Naive thymus-derived CD8-positive, alpha-beta T cell (primary cell): ENCODE measurements at places on chromosomes 5 and 9. TPM values are rescaled to one million over a fixed set of nuclear protein-coding genes. Genes with fewer than 3 reads are reported as not detected.

PCSK1 gene
- total RNA-seq, result not detected

PCDHB7 gene
- not detected for total RNA-seq

AGPAT2 gene
- 3.0 TPM for total RNA-seq

TEX48 gene
- total RNA-seq, result not detected

SPATA31E1 gene
- total RNA-seq, result not detected

ATP10B gene
- total RNA-seq, result not detected

DNA sequence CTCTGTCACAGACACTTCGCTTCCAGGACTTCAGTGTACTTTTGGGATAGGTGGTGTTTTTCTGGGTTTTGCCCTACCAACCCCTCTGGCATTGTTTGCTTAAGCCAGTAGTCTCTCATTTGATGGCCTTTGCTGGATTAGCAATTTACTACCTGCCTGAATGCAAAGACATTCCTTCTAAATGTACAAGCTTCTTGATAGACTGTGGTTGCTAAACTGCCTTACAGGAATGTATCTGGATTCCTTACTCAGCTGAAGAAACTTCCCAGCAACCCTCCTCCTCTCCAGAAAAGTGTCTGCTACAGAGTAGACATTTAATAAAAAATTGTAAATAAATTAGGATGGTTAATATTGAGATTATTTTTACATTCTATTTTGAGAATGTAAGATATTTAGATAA, 1916.7 kb downstream of the EFNA5 start:
- H3K4me1 ChIP-seq, result no peaks in the 10 kb centered on the region
- H3K4me3 ChIP-seq, result no peak overlapping the region
- no peaks in the 10 kb centered on the region for H3K27me3 ChIP-seq
- H3K36me3 ChIP-seq, result no peaks in the 10 kb centered on the region

DNA sequence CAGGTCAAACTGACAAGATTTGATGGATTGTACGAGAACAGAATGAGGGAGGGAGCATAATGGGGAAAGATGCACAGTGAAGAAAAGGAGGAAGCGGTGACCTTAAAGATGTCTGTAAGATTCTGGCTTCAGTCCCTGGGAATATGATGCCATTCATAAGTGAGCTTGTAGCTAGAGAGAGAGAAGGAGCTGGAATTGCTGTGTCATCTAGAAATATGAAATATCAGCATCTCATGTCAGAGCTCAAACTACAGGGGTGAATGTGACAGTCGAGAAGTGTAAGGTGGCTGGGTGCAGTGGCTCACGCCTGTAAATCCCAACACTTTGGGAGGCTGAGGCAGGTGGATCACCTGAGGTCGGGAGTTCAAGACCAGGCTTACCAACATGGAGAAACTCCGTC, 24.0 kb upstream of the WHRN start:
- H3K4me3 ChIP-seq, result no peak overlapping the region
- no peaks in the 10 kb centered on the region for H3K4me1 ChIP-seq
- no peak for DNase-seq
- peaks cover 15% of the 10 kb centered on the region for H3K27me3 ChIP-seq

- H3K27me3 ChIP-seq, result no peaks in the 10 kb centered on the region
- H3K4me3 ChIP-seq, result no peak overlapping the region
- H3K4me1 ChIP-seq, result peaks cover 19% of the 10 kb centered on the region
- peaks cover 14% of the 10 kb centered on the region for H3K36me3 ChIP-seq
- no peak for DNase-seq
Measured at GRCh38 chr5:148427370-148428042, 43.7 kb downstream of the FBXO38 start.

DNA sequence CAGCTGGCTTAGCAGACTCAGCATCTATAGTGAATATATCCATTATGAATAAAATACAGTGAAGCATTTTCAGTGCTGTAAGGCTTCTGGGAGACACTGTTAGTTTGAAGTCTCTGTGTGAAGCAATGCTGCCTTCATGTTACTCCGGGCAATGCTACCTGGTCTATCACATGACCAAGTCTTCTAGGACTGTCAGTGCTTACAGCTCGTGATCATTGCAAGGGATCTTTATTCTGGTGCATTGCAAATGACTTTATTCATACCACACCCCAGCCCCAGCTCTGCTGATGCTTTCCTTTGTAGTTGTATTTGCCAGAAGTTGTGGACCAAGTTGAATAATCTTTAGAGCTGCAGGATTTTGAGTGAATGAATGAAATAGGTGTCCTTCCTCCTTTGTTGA, 21.9 kb upstream of the NDFIP1 start:
- no peak overlapping the region for H3K27ac ChIP-seq
- no peak overlapping the region for H3K4me3 ChIP-seq
- H3K4me1 ChIP-seq, result peaks cover 42% of the 10 kb centered on the region
- H3K27me3 ChIP-seq, result no peaks in the 10 kb centered on the region
- no peak for DNase-seq
- no peaks in the 10 kb centered on the region for H3K36me3 ChIP-seq

GRCh38 chr5:57488215-57488955, 5.8 kb upstream of the ACTBL2 start:
- no peaks in the 10 kb centered on the region for H3K27me3 ChIP-seq
- H3K4me3 ChIP-seq, result no peak overlapping the region
- no peaks in the 10 kb centered on the region for H3K36me3 ChIP-seq
